Choroid plexus epithelial cell (primary cell): ENCODE measurements at places on chromosomes 5 and 9.

DNA sequence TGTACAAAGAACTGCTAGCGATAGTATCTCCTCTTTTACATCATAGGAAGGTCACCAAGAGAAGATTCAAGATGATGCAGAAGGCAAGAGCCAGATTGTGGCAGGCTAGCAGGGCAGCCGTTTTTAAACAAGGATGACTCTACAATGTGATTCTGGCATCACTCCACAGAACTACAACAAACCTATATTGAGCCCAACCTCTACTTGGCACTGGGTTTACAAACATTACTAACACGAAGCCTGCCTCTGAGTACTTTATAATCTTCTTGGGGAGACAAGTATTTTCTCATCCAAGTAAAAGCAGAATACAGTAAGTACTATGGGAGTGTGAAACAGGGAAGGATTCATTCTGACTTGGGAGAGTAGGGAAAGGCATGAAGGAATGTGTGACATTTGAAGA is 448.6 kb downstream of the ZNF608 start:
- no peak for DNase-seq

DNA sequence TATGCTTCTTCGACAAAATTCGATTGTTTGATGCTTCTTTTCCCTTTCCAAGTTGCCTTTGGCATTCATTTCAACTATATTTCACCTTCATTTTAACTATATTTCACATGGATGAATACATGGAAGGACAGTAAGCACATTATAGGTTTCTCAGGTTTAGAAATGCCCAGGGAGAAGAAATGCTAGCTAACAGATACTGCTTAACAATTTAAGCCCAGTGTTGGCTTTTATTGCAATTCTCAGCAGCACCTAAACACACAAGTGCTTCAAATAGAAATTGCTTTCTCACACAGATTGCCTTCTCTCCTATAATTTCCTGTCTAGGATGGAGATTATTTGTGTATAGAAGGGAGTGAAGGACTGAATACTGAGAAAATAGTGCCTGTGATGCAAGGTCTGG is 30.2 kb upstream of the SMC5 start:
- DNase-seq: no peak

GRCh38 chr5:171744882-171745281 is 40.7 kb upstream of the SMIM23 start:
- DNase-seq: no peak

DNA sequence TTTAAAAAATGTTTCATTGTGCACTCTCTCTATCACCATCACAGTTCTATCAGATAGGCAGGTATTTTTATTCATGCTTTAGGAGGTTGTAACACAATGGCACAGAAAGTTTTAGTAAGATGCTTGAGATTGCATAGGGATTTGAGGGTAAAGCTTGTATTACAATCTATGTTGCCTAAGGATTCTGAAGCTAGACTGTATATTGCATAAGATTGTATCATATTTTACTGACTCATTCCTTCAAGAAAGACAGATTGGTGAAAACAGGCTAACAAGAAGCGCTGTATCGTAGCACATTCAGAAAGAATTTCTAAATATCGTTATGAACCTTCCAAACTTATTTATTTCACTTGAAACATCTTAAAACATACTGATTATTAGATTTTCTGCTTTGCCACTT is 577.7 kb downstream of the EBF1 start:
- peak; percentile 79 for DNase-seq

DNA sequence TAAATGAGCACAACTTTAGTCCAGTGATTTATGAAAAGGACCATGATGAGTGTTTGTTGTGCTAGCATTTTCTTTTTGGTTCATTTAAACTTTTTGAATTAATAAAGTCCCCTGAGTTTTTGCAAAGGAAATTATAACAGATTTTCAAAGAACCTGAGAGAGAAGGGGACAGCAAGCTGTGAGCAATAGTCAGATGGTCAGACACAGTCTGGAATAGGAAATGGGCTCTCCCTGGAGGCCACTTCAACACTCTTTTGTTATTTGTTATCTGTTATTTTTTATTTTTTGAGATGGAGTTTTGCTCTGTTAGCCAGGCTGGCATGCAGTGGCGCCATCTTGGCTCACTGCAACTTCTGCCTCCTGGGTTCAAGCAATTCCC is 171.1 kb downstream of the ARHGEF28 start:
- DNase-seq: peak; percentile 70

DNA sequence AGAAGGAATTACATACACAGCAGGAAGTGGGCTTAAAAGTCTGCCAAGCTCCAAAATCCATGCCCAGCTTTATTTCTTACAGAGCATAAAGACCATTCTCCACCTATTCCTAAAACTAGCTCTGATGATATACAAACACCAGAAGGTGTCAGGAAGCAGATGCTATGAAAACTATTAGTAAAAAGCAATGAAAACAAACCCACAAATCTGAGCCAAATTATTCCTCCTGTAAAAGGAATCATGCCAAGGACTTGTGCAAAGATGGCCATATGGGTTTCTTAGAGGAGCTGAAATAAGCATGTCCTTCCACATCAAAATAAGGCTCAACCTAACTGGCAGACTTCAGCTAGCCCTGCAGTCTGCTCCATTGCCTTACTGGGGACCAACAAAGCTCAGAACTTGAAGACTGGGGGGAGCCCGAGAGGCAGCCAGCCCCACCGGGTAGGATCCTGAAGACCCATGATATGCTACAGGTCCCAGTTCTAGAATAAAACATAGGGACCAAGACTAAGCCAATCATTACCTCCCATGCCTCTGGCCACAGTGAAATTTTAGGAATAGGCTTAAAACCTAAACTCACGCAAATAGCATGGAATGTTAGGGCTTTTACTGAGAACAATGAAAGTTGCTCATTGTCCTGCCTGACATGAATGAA is 42.8 kb upstream of the GABRP start:
- DNase-seq: no peak

GRCh38 chr9:69253057-69253456 is 72.0 kb upstream of the ENTREP1 start:
- peak; percentile 23 for DNase-seq

DNA sequence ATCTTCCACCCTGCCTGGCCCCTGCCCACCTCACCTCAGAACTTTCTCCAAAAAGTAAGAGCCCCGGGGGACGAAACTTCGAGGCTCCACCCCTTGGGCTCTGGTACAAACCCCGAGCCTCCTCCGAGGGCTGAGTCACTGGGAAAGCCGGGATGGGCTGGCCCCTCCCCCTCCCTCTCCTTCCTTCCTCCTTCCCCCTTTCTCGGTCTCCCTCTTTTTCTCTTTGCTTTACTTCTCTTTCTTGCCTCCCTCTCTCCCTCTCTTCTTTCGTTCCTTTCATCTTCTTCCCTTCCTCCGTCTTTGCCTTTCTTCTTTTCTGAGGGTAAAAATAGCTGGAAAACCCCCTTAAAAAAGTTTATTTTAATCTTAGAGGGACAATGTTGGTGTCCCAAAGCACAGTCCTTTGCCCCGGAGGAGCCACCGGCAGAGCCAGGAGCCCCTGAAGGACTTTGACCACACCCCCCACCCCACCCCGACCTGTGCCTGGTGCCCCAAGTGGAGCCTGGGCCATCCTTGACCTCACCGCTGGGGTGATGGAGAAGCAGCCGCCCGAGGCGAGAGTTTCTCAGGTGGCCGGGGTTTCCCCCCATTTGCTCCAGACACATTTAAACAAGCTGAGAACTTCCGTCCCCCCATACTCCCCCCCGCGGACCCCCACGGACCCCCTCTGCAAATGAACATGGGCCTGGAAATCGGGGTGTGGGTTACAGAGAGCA is 5.7 kb upstream of the NOTCH1 start:
- peak; percentile 42 for DNase-seq

DNA sequence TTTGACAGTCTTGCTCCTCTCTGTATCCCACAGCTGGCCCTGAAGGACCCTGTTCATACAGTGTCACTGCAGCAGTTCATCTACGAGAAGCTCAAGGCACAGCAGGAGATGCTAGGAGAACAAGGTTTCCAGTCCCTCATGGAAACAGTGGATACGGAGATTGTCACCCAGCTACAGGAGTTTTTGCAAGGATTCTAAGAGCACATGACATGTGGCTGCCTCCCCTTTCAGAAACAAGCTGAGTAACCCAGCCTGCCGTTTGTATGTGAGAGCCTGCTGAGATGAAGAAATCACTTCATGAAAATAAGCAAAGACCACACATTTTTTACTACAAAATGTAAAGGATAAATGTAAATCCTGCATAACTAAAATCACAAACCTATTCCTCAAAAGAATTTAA is 48.5 kb downstream of the LRRC70 start:
- peak; percentile 53 for DNase-seq

DNA sequence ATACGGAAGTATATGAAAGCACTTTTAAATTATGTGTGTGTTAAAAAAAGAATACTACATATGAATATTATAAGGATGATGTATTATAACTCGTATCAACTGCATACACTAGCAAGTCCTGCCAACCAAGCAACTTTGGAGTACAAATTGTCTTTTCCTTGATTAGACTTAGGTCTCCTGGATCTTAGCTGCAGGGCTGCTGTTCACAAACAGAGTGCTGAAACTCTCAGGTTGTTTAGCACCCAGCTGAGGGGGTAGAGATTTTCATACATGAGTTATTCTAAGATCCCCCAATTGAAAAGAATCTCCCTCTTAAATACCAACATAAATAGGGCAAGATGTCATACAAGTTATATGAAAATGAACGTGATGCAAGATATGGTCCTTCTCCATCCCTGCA is 149.8 kb upstream of the TNC start:
- peak; percentile 56 for DNase-seq

DNA sequence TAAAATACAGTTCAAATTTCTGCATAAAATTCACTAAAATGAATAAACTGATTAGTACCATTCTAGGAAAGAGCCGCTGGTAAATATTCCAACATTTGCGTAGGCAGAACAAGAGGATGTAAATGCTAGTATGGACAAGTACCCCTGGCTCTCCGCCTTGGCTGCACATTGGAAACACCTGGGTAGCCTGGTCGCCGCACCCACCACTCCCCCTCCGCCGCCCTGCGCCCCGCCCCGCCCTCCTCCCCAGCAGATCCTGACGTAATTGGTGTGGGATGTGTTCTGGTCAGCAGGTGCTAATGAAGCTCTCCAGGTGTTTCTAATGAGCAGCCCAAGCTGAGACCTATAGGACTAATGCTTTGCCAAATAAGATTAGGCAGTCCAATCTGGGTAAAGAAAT is 225.7 kb downstream of the FRMD3 start:
- DNase-seq: no peak

- DNase-seq: no peak
Observed at GRCh38 chr5:74040811-74041491, 415.0 kb downstream of the ARHGEF28 start.

GRCh38 chr5:16603701-16604100 is 13.1 kb downstream of the RETREG1 start:
- DNase-seq: no peak

DNA sequence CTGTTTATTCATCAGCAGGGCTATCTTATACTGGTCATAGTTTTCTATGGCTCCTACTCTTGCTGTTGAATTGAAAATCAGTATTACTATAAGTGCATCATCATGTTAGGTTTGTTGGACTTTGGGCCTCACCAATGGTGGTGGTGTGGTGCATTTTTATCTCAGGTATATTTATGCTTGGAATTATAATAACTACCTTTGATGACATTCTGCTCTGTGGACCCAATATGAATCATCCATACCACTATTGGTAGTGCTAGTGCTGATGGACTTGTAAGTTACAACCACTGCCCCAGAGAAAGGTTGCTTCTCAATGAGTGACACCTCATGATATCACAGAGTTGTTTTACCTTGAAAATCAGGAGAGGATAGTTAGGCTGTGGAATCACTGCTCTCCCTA is 28.0 kb downstream of the IL9 start:
- no peak for DNase-seq

GRCh38 chr9:93254806-93255493 is 71.0 kb downstream of the WNK2 start:
- no peak for DNase-seq

- peak; percentile 67 for DNase-seq
Observed at GRCh38 chr9:129102791-129103594, 7.6 kb downstream of the CRAT start.

DNA sequence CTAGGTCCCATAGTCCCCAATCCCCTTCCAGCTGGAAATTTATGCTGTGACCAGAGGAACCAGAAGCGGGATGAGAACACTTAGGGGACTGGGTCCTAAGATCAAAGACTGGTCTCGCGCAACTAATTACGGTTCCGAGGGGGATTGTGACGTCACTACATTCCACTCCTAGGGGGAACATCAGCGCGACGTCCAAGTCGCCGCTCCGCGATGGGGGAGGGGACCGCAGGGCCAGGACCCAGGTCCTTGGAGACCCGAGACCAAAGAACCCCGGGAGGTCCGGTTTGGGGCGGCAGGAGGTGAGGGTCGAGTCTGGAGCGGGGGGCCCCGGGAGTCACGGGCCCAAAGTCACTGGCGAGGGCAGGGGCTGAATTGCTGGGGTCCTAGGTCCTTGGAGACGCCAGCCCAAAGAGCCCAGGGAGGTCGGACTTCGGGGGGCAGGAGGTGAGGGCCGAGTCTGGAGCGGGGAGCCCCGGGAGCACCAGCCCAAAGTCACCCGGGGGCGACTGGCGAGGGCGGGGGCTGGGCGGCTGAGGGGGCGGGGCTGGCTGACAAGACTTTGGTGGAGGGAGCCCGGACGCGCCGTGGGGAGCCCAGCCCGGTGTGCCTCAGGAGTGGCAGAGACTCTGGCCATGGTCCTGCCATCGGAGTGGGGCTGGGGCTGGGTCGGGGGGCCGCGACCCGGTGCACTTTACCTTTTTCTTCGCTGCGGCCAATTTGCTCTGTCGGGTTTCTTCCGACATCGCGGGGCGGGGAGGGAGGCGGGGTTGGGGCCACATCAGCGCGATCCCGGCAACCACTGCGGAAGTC is at the start of gene GOLGA2:
Gene GOLGA2 (minus strand): TSS at position 810 of the 810 bp plus-strand sequence. CDS start 31 bp downstream, at position 779.
- peak; percentile 65 for DNase-seq

DNA sequence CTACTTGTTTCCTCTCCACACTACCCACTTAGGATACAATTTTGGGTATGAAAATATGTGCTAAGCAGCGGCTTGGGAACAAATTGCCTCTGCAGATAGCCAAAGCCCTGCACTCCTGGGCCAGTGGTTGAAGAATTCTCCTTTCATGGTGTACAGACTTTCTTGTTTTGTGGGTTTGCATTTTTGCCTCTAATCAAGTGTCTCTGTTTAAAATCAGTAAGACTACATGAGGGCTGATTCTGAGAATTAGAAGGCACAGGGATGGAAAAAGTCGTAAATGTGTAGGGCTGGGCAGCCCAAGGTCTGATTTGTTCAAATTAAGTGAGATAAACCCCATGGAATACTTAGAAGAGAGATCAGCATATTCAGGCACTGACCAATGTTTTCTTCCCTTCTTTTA is 103.7 kb upstream of the CD180 start:
- no peak for DNase-seq

GRCh38 chr9:91775011-91775707 is 174.9 kb downstream of the ROR2 start:
- DNase-seq: peak; percentile 69

GRCh38 chr9:81370650-81371049 is 318.7 kb downstream of the TLE1 start:
- DNase-seq: no peak

DNA sequence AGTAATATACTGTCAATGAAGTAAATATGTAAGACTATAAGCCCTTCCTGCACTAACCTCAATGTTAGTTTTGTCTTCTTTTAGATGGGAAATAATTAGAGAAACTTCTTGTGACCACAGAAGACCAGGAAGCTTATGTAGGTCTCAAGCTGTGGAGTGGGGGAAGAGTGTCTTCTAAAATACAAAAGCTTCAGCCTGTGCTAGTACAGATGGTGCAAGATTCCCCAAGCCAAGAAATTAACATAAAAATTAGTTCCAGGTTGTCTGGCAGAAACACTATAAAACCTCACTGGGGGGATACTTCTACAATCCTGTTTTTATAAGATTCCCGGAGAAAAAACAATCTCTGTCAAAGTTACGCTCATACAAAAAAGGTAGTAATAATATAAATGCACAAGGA is 103.6 kb downstream of the FNBP1 start:
- no peak for DNase-seq
